ENCODE measurements at places on chromosomes 1 and 21.

DNA sequence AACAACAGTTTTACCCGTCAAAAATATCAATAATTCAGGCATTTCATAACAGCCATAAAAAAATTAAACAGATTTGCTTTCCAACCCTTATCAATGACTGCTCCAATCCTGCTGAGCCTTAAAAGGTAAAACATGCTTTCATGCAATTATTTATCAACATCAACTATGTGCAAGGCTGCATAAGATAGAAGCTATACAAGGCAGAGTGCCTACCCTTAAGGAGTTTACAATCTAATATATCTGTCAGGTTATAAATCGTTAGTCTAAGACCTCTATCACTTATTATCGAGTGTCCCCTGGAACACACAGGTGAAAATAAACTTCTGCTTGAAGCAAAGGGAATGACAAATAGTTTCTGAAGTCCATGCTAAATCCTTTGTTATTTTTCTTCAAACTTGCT lies 1.8 kb downstream of the ERRFI1 start:
- no peak for DNase-seq

- no peak for DNase-seq
These were observed 2.0 kb downstream of the AGRN start for GRCh38 chr1:1021920-1022259.

DNA sequence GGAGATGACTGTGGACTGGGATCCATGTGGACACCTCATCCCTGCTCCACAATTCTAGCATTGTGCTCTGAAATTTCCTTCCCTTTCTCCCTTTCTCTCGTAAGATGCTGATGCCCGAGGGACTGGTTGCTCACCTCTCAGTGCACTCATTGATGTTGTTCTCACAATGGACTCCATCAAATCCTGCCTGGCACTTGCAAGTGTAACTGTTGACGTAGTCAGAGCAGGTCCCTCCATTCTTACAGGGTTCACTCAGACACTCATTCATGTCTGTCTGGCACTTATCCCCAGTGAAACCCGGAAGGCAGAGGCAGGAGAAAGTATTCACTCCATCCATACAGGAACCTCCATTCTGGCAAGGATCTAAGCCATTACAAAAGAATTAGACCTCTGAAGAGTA lies 45.1 kb upstream of the ADAM30 start:
- no peak for DNase-seq

GRCh38 chr1:92940541-92940940 lies 20.7 kb downstream of the DIPK1A start:
- DNase-seq = no peak

GRCh38 chr1:209154912-209155311 lies 428.6 kb upstream of the CAMK1G start:
- no peak for DNase-seq

All from activated B cell treated with CpG ODN at 0.5 μM for 24 hours (primary cell).